ENCODE measurements at places on chromosomes 2 and 18.

GRCh38 chr2:96102596-96103186 lies 13.7 kb downstream of the ADRA2B start:
- no peak for DNase-seq

DNA sequence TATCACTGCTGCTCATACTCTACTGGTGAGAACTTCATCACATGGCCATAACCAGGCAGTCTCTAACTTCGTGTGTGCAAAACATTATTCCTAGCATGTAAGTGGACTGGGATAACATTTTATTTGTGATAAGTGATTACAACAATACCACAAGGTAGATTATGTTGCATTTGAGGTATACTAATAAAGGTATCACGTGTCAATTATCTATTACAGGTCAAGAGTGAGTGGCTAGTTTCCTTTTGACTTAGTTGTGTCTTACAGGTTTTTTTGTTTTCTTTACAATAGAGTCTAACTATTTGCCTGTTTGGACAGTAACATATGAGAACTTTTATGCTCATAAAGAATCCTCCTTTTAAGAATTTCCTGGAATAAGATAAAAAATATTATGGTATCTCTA lies 67.2 kb upstream of the DSC1 start:
- DNase-seq, result no peak

- DNase-seq, result no peak
These were observed 466.1 kb upstream of the HS6ST1 start for GRCh38 chr2:128784626-128785306.

DNA sequence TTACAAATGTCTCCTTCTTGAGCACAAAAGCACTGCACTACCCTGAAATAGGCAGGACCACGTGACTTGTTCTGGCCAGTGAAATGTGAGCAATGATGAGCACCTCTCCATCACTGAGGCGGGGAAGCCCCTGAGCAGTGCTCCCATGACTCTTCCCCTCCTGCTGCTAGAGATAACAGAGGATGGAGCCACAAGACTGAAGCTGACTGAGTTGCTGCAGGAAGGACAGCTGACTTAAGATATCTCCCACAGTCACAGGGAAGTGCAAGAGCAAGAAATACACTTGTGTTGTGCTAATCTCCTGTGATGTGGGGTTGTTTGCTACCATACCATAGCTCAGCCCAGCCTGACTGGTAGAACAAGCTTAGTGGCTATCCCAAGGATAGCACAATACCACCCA lies 38.7 kb downstream of the STK39 start:
- no peak for DNase-seq

GRCh38 chr2:130754811-130755210 lies 529 bp upstream of the AMER3 start:
- DNase-seq, result no peak

- no peak for DNase-seq
These were observed 53.8 kb upstream of the ALPP start for GRCh38 chr2:232324778-232325177.

DNA sequence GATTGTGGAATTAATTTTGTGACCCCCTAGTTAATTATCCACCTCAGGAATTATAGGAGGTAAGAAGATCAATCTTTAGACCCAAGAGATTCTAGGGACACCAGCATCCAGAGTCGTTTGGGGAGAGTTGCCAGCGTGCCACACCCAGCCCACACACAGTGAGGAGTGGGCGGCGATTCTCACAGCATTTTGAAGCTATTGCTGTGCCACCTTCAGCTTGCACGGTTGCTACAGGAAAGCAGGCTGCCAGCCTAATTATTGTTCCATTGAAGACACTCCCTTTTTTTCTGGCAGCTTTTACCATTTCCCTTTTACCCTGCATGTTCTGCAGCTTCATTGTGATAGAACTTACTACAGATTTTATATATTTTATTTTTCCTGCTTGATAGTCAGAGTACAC lies 13.1 kb upstream of the MYL12A start:
- no peak for DNase-seq

DNA sequence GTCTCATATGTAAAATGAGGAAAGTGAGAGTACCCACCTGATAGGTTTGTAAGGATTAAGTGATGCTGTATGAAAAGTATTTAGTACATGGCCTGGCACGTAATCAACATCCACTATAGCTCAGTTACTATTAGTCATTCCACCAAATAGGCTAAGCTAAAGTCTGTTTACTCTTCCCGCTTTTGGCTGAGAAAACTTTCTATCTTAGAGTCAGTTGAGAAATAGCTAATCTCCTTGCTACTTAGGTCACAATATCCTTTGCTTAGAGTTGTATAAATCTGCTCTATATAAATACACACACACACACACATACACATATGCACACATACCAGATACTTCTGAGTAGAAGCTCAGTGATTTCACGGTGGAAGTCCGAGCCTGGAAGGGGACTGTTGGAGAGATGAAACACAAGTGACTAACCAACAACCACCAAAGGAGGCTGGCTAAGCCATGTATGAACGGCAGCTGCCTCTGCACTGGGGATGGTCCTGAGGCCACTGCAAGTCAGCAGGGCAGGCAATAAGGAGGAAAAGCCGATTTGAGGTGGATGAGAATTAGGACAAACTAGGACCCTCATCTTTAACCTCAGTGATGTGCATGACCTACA lies 104.6 kb upstream of the EPHA4 start:
- peak; percentile 20 for DNase-seq

DNA sequence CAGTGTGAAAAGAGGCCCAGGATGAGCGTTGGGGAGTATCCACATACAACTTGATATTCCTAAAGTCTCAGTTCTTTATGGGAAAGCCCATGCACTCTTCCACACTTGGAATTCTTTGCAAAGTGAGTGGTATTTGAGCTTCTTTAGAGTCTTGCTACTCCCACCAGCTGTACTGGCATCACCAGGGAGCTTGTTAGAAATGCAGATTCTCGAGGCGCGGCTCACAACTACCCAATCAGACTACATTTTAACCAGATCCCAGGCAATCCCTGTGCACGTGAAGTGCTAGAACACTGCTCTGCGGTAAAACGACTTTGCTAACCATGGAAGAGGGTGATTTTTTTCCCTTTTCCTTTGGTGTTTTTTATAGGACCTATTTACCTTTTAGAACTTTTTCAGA lies 184.7 kb downstream of the NEDD4L start:
- no peak for DNase-seq

- no peak for DNase-seq
These were observed 855.7 kb downstream of the TRIB2 start for GRCh38 chr2:13572466-13572865.

DNA sequence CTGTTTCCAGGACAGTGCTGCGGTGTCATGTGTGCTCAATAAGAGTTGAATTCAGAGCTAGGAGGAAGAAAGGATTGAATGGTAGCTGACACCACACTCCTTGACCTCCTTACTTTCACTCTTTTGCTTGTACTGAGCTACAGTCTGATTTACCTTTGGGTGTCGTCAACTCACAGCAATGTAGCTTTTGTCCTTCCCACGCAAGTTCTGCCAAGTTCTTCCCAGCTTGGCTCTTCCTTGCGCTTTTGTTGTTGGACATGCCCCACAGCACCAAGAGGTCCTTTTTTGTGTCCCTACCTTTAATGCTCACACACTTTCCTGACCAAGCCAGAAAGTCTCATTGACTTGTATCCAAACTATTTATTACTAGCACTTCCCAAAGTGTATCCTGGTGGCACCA lies 38.3 kb upstream of the ITGB6 start:
- no peak for DNase-seq

- no peak for DNase-seq
These were observed 54.1 kb downstream of the HDAC4 start for GRCh38 chr2:239346676-239347075.

- no peak for DNase-seq
These were observed 487.1 kb upstream of the LRRTM4 start for GRCh38 chr2:78009289-78009688.

- no peak for DNase-seq
These were observed 129.3 kb downstream of the CAPN13 start for GRCh38 chr2:30677861-30678385.

GRCh38 chr2:68722712-68723111 lies 11.9 kb upstream of the ARHGAP25 start:
- no peak for DNase-seq

DNA sequence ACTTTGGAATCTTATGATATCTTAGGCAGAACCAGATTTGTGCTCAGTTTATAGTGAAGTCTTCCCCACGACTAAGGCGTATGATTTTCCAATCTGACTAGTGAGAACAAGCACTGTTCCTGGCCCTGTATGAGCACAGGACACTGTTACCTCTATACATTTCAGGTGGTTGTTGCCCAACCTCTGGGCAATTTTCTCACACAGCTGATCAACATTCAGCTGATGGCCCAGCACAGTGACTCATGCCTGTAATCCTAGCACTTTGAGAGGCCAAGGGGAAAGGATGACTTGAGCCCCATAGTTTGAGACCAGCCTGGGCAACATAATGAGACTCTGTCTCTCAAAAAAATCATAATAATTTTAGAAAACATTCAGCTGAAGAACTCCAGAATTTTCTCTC lies 119.5 kb downstream of the ASXL3 start:
- DNase-seq, result no peak

DNA sequence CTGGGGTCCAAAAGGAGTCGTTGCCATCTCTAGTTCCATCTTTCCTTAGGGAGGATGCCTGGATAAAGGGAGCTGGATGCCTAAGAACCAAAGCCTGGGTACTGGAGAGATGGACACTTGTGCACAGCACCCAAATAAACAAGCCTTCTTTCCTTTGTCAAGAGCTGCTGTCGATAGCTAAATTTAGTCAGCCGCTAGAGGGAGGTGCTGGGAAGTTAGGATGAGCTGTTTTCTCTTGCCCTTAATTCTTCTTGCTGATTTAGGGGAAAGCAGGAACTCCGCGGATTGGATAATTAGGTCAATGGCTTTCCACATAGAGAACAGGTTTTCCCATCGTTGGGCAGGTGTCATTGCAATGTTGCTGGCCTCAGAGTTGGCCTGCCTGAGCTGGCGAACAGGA lies 30.9 kb upstream of the SERPINB12 start:
- DNase-seq, result no peak

DNA sequence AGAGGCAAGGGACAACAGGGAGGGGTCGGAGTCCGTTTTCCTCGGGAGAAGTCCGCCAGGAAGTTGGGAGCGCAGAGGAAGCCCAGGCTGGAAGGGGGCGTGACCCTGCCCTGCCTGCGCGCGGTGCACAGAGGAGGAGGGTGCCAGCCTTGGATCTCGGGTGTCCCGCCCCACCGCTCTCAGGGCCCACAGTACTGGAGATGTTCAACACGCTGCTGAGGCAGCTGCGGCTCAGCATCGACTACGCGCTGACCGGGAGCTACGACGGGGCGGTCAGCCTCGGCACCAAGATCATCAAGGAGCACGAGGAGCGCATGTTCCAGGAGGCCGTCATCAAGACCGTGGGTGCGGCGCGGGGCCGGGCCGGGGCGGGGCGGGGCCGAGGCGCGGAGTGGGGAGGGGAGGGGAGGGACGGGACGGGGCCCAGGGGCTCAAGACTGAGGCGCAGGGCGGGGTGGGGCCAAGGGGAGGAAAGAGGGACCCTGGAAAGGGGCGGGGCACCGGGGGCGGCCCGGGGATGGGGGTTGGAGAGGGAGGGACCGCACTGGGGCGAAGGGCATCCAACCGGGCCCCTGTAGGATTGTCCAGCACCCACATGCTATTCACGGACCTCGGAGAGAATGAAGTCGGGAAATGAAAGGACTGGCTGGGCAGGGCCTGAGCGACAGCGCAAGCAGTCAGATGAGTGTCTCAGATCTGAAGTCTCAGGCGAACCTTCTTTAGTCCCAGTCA lies 36.6 kb downstream of the POMC start:
- no peak for DNase-seq

DNA sequence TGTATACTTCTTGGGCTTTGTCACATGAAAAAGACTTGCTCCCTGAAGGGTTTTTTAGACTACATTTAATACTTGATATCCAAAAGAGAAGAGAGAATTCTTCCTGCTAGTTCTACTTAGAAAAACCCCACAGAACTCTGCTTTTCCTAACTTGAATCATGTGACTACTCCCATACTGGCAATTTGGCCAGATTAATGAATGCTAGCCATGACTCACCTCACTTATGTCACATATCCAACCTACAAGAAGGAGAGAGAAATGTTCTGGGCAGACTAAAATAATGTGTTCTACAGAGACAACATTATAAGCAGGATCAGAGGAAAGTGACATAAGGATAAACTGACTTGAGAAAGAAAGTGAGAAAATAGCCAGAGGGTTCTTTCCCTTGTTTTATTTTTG lies 249.3 kb upstream of the GULP1 start:
- DNase-seq, result no peak

DNA sequence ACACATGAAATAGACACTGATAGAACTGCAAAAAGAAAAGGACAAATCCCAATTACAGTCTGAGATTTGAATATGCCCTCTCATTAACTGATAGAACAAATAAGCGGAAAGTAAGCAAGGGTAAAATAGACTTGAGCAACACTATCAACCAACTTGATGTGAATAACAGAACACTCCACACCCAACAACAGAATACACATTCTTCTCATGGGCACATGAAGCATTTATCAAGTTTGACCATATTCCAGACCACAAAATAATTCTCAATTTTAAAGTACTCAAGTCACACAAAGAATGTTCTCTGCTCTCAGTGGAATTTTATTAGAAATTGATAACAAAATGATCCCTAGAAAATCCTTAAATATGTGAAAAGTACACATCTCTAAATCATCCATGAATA lies 19.0 kb downstream of the ETAA1 start:
- no peak for DNase-seq

DNA sequence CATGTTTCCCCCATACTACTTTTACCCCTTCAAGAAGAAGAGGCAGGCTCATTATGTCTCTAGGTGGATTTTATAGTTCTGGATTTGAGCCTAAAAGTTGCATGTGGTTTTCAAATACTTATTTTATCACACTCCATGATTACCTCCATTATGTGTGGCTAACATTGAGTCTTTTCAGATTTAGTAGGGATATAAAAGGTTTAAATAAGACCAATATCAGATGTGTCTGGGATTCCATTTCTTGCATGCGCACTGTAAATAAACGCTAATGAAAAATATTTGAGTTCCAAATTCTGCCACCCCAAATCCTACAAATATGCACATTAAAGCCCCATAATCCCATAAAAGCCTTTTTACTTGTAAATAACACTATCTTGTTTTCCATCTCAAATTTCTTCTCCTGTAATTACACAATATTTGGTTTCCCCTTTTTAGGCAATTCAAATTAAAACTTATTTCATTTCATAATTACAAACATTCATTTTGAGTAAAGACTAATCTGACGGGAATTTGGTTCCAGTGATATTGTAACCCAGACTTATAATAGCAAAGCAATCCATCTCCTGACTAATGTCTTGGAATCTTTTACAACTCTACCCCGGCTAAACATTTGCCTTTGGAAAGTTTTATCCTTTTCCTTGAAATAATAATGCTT lies 600.0 kb downstream of the SLC4A3 start:
- no peak for DNase-seq

GRCh38 chr2:109185338-109185737 lies 56.3 kb downstream of the SH3RF3 start:
- DNase-seq, result no peak
